Left renal cortex interstitium (tissue), 4 donors: ENCODE measurements at places on chromosomes 1 and 21.

DNA sequence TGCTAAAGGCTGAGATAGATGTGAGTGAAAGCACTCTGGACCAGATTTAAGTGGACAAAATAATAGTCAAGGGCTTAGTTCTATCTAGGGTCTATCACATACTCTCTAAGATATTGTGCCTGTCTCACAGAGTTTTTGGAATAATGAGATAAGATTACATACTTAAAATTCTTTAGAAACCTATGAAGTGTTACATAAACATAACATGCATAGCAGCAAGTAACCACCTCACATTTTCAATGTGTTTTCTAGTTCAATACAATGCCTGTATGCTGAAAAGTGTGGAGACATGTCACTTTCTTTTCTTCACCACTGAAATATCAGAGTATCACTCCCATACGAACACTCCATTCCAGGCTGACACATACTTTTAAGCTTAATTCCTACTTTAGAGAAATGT is 16.2 kb downstream of the SDCCAG8 start:
- DNase-seq: no peak

DNA sequence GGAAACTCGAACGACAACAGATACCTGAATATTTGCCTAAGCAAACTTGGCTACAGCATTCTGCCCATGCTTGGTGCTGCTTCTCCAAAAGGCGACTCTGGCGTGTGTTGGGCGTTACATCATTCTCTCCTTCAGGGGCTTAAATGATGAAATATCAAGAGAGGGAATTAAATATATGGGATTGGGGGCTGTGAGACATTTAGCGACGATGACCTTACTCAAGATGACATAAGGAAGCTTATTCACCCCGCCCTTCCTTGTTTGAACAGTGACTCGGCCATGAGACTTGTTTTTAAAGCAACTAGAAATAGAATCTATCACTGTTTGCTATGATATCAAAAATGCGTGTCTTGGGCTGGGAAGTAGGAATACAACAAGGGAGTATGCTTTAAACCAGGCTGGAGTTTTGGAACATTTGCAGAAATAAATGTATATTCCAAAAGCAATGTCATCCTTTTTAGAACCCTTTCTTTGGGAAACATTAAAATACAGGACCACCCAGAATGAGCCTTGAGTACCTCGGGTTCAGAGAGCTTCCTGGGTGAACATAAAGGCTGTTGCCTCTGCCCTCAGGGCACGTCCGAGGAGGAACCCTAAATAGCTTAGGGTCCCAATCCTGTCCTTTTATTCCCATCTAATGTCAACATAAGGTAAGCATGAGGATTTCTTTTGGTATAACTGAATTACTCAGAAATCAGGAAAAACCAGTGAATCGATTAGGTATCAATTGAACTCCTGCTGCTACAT is 123.3 kb upstream of the SLC45A1 start:
- no peak for DNase-seq

- no peak for DNase-seq
Observed at GRCh38 chr1:198678301-198678836, 39.5 kb downstream of the PTPRC start.

GRCh38 chr1:212990276-212990675 is 25.4 kb downstream of the ANGEL2 start:
- DNase-seq: no peak

DNA sequence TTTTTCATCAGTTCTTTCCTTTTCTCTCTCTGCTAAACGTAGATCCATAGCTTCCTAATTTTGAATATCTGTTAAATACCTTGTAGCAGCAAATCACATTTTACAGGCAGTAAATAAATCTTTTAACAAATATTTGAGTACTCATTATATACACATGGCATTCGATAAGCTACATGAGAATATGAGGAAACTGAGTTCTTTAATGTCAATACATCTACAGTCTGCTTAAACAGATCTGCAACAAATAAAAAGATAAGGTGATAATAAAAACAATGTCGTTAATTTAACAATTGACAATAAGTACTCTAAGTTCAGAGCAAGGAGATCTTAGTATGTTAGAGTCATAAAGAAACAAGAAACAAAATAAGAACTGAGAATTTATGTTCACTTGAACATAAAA is 42.9 kb downstream of the SELENOF start:
- no peak for DNase-seq

DNA sequence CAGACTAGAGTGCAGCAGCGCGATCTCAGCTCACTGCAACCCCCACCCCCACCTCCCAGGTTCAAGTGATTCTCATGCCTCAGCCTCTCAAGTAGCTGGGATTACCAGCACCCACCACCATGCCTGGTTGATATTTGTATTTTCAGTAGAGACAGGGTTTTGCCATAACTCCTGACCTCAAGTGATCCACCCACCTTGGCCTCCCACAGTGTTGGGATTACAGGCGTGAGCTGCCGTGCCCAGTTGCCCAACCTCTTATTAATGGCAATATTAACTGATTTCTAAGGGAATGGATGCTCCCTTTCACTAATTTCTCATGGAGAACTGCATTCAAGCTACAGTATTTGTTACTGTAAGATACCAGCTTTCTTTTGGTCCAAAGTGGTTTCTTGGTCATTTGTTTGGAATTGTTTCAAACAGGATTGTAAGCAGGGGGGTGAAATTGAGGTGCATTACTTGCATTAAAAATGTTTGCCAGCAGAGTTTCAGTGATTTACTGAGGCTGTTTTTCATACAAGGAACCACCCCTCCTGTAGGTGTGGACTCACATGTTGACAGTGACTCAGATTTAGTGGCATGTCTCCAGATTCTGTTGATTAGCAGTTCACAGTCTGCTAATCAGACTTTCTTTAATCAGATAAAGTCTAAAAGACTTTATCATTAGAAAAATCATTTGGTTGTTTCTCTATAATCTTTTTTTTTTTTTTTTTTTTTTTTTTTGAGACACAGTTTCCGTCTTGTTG is 3.9 kb upstream of the TGFBR3 start:
- DNase-seq: no peak

DNA sequence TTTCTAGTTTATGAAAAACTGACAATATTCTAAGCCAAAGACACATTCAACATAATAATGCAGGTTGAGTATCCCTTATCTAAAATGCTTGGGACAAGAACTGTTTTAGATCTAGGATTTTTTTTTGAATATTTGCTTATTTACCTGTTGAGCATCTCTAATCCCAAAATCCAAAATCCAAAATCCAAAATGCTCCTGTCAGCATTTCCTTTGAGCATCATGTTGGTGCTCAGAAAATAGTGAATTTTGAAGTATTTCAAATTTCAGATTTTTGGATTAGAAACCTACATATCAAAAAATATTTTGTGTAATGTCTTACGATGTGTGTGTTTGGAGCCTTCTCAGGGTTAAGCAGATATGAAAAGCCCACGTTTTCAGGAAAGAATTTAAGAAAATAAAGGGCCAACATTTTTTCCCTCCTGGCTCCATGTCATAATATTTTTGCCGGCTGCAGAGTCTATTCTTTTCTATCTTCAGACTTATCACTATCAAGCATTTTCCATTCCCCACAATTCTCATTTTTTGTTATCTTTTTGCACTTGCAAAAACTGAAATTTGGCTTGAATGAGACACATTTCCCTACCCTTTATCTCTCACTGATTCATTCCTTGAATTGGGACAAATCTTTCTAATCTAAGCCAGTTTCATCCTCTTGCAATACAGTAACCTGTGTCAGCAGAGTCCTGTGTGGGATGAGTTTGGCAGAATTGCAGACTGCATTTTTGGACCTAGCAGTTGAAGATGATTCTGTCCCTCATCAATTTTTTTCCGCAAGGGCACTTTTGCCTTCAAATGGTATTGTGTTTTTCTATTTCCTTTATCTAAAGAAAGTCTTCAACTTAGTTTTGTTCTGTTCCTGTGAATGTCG is 233.9 kb downstream of the DISC1 start:
- DNase-seq: no peak

DNA sequence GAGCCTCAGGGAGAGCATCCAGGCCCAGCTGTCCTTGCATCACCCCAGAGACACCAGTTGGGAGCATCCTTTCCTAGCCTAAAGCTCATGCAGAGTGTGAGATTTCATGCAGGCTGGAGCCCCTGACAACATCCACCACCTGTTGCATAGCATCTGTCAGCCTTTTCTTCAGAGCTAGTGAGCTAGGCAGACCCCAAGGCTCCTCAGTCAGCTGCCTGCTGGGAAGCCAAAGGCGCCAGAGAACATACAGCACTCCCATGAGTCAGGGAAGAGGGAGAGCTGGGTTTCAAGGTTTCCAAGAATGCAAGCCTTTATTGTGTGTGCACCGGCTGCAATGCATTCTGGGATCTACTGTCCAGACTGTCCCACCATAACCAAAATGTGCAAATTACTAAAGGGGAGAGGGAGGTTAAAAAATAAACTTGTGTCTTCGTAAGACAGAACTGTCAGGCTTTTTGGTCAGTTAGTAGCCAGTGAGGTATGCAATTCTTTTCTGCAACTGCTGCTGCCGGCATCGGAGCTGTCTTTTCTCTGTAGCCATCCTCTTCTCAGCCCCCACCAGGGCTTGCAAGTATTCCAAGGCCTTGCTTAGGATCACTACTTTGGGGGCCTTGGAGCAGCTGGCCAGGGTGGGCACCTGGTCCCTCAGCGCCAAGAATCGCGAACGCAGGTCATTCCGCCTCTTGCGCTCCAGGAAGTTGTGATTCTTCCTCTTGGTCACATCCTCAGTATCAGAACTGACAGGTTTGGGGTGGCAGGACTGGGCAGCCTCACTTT is 4.6 kb downstream of the MYCL start:
- no peak for DNase-seq

GRCh38 chr1:12169442-12170135 is 2.8 kb downstream of the TNFRSF1B start:
- no peak for DNase-seq

DNA sequence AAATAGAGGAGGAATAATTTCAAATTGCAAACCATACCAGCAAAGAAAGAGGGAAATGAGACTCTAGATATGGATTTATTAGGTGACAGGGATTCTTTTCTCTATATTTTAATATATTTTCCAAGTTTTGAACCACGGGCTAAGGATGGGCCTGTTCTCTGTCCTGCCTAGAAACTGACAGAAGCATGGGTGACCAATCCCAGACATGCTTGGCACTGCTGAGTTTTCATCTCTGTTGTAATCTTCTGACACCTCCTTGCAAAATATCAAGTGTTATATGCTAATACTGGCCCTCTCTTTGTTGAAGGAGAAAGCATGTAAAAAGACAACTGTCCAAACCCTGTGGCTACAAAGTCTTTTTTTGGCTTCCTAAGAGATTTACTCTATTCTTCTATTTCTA is 774 bp upstream of the ANGPTL7 start:
- no peak for DNase-seq

DNA sequence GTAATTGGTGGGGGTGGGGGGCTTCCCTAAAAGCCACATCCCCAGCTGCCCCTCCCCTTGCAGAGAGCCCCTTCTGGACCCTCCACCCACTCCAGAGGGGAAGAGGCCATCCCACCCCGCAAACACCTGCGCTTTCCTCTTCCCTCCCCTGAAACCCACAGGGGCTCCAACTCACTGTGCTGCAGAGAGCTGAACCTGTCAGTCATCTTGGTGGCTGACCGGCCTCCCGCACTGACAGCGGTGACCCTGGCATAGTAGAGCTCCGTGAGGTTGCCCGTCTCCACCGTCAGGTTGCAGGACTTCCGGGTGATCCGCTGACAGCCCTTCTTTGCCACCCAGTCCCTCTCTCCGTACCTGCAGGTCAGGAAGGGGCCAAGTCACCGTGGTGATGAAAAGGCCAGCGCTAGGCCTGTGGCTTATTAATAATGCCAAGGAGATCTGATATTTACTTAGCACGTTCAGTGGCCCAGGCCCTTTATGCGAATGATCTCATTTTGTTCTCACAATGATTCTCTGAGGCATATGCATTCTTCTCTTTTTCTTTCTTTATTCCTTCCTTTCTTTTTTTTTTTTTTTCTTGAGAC is 5.9 kb downstream of the IL22RA1 start:
- no peak for DNase-seq

DNA sequence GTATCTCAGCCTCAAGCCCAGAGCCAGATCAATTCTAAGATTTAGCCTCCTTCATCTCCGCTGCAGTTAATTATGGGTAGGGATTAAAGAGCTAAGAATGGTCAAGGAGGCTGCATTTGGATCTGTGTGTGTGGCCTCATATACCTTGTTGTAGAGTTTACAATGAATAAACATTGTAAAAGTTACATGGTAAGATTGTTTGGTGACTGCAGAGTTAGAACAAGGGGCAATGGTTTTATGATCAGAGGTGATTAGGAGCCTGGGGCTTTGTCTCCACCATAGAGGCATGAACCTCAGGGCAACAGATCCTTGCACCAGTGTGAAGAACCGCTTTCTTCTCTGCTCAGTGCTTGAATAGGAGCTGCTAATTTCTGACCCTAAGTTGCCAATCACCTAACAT is 77.0 kb upstream of the MARK1 start:
- no peak for DNase-seq

GRCh38 chr1:205440476-205441317 is 15.1 kb downstream of the BLACAT1 start:
- no peak for DNase-seq

DNA sequence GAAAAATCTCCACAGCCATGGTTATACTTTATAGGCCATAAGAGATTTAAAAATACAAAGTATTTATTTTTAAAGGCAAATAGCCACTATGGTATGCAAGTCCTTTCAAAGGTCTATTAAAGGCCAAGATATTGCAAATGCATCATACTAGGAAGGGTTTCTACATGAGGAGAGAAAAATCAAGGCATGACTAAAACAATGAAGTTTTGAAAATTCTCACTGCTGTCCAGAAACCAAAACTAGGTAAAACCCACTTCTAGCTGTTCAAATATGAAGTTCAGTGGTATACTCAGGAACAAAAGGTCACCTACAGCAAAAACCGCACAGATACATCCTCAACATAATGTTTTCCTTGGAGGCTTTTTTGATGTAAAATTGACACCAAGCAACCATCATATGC is 75.0 kb downstream of the EPS15 start:
- no peak for DNase-seq

- no peak for DNase-seq
Observed at GRCh38 chr1:40221977-40222772, 25.6 kb upstream of the TMCO2 start.
